ENCODE measurements at places on chromosomes 11 and 22. TPM values are rescaled to one million over a fixed set of nuclear protein-coding genes. Genes with fewer than 3 reads are reported as not detected.
A peak's percentile ranks its signal among the peaks of the same experiment; 100 is the strongest.

Gene NCAPH2
- 57.5 TPM for total RNA-seq

Gene APOBEC3B
- 1.6 TPM for total RNA-seq

GRCh38 chr11:133559382-133559781 is 27.1 kb upstream of the OPCML start:
- DNase-seq = no peak

Gene MIOX
- total RNA-seq = not detected

DNA sequence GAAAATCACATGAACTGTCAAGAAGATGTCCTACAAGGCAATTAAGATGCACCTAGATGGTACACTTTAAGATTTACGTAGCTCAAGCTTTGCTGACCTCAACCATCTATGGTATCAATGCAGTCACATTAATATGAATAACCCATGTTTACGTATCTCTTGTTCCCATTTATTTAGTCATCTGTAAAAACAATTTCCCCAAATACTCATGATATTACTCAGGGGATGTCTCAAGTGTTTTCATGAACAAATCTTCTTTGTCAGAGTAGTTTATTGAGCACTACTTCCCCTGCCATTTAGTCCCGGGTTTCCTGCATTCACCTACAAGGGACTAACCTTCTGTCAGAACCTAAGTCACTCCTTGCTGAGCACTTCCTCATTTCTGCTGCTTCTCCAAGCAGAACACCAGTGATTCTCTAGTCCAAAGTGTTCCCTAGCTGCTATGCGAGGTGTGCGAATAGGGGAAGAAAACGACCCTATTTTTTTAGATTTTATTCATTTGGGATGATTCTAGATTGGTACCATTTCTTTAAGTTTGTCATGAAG is 554.3 kb upstream of the LRRC4C start:
- no peak for DNase-seq

Gene RANGAP1
- 27.0 TPM for total RNA-seq

- no peak for DNase-seq
These were observed 304.1 kb downstream of the TBC1D22A start for GRCh38 chr22:47066616-47066905.

DNA sequence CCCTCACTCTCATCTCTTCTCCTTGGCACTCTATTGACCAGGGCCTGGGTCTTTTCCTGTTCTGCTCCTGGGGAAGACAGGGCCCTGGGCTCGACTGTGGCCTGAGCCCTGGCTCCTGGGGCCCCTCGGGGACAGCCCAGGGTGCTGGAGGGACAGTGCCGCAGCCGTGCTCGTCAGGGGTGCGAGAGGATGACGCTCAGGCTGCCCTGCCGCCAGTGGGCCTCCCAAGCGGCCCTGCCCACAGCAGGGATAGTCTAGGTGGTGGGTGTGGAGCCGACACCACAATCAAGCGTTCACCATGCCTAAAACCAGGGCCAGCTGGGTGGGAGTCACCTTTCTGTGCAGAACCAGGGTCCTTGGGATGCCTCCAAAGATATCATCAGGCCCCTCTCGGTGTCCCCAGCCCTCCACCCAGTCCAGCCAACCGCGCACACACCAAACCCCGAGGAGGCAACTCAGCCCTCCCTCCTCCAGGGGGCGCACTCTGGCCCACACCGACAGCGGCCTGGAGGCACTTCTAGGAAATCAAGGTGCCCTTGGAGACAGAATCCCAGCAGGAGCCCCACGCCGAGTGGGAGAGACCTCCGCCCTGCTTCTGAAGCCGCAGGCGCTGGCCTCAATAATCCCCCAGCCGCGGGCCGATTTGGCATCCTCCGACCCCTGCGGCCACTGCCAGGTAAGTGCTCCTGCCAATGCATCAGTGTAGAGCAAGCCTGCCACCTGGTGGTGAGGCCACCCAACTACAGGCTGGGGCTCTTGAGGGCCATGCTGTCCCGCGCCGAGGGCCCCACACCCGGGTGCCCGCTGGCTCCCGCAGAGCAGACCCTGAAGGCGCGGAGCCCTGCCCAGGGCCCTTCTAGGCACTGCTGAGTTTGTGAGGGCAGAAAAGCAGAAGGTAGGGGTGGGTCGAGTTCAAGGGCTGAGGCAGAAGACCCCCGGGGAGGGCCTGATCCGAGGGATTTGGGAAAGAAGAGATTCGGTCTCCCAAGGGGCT is 496.4 kb downstream of the BUD13 start:
- DNase-seq = peak; percentile 77

- DNase-seq = no peak
These were observed 24.4 kb upstream of the SNX19 start for GRCh38 chr11:130940706-130941105.

- DNase-seq = no peak
These were observed 23.2 kb downstream of the TAF1D start for GRCh38 chr11:93718057-93718563.

Gene ROBO4
- 45.9 TPM for total RNA-seq
